Frontal cortex (tissue), 4 donors: ENCODE measurements at places on chromosomes 7 and 10.
A peak's percentile ranks its signal among the peaks of the same experiment; 100 is the strongest.

DNA sequence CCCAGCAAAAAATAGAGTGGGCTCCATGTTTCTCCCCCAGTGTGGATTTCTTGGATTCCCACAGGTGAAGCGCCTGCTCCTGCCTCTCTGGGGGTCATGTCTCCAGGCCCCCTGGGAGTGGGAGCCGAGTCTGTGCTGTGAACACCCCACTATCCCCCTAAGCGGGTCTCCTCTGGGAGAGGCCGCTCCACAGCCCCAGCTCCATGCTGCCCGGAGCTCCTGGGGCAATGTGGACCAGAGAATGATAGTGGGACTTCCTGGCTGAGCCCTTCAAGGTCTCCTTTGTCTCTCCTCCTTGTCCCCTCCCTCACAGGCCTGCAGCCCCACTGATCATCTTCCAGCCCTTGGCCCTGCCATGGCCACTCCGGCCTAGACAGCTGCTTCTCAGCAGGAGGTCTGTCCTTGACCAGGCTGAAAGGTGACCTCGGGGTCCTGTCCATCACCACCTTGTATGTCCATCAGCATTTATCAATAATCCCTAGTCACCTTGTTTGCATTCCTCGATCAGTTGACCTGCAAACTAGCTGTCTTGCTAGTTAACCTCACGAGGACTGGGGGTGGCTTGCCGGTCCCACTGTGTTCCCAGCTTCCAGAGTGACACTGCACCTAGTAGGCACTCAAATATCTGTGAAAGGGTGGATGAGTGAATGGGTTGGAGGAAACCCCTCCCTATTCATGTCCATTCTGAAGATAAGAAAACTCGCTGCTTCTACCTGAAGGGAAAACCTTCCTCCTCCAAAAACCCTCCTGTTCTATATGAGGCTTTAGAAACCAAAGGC is 776 bp upstream of the CALML3 start:
- DNase-seq = no peak

DNA sequence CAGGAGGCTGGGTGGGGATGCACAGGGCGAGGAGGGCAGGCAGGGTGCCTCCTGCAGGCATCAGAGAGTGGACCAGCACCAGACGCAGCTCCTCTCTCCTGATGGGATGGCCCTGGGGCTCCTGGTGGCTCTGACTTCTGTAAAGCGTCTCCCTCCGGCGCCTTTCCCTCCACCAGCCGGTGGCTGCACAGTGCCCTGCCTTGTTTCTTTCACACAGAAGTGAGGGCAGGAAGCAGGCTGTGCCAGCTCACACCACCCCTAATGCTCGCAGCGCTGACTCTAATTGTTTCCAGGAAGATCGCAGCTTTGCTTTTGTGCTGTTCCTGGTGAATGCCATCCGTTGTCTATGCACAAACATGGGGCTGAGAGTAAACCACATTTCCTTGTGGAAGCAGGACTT is 152.3 kb upstream of the LANCL2 start:
- DNase-seq = no peak

GRCh38 chr10:92880233-92880861 is 32.0 kb downstream of the EXOC6 start:
- peak; percentile 14 for DNase-seq

DNA sequence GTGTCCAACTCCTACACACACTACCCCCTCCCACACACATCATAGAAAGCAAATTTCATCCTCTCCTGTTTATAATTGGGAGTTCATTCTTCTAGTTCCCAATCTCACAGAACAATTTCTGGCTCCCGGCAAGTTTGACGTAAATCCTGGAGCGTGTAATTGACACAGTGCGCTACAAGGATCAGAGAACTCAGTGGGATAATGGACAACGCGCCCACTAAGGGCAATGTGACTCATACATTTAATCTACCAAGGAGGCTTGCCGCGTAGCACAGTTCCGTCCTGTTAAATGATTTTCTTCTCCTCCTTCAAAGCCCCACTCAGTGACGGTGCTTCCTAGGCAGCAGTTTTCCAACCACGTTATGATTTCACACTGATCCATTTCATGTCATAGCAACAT is 277.6 kb downstream of the SFMBT2 start:
- DNase-seq = no peak

DNA sequence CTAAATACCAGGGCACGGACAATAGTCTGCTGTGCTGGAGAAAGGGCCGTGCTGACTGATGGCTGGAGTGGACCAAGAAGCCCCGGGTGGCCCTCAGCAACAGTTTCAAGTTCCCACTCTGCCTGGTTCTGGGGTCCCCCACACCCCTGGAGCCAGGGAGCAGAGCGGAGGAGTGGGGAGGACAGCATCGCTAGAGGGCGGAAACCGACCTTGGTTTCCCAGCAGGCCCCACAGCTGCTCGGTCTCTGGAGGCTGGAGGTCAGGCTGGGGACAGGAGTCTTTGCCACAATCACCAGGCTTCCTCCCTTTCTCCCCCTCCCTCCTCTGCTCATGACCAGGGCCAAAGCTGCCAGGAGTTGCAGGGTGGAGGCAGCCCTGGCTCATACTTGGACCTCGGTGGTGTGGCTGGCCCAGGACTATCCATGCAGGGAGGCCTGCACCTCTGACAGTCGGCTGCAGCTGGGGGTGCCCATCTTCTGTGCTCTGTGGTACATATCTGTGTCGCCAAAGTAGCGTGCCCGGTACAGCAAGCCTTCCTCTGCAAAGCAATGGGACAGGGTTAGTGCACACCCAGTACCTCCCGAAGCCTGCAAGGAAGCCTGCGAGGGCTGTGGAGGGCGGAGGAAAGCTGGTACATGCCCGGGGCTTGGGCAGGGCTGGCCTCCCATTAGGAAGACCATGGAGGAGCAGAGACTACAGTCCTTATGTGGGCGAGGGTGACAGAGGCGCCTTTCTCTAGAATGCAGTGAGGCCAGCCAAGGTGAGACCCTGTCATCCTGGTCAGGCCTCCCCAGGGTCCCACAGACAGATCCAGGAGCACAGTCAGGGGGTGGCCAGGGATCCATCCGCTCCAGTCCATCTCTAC is 19.1 kb downstream of the DNAJB12 start:
- no peak for DNase-seq

DNA sequence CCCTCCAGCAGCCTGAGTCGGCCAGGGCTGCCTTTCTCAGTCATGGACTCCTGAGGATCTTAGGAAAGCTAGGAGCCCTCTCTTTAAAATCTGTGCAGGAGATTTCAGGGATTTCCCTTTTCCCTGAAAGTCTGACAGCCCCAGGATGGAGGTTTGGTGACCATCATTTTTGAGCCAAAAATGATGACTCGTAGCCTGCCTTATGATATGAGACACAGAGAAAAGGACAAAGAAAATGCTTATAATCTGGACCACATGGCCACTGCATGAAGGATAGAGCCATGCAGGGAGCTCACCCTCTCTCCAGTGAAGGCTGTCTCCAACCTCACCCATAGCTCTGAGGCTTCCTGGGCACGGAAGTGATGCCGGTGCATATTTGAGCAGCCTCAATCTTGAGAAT is 106.6 kb upstream of the CHST15 start:
- DNase-seq = no peak

DNA sequence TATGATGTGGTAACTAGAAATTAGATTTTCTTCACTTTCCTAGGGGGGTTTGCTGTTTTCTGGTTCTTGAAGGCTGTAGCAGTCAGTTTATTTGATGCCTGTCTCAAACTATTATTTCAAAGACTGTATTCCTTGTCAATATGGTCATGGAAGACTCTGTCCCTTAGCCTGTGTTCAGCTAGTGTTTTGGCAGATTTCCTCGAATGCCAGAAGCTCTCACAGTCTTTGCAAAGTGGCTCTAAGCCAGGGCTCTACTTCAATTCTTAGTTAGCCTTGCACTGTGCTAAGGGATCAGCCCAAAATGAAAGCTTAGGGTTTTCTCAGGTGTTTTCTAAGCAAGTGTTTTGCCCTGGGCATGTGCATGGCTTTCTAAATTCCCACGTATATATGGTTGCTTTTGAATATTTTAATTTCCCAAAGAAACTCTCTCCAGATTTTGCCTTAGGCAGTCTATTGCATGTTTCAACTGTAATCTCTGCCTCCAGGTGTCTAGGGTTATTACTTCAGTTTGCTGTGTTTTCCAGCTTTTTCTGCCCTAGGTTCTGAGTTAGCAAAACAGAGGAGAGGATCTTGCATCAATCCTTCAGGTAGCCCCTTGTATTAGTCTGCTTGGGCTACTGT is 7.2 kb upstream of the C1GALT1 start:
- no peak for DNase-seq

GRCh38 chr10:97059006-97059871 is 126.5 kb downstream of the SLIT1 start:
- DNase-seq = no peak

DNA sequence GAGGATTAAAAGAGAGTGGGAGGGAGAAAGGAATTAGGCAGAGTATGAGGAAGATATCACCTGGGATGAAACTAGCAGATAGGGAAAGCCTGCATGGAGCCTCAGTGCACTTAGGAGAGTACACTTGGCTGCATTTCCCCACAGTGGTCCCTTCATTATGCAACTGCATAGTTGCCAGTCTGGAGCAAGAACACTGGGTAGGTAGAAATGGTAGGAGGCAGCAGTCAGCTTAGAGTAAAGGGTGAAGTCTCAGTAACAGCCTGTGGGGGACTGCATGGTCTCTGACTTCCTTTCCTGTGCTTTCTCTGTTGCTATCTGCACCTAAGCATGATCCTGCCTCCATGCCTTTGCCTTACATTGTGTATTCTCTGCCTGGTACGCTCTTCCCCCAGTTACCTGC is 14.0 kb upstream of the PCGF5 start:
- DNase-seq = no peak

DNA sequence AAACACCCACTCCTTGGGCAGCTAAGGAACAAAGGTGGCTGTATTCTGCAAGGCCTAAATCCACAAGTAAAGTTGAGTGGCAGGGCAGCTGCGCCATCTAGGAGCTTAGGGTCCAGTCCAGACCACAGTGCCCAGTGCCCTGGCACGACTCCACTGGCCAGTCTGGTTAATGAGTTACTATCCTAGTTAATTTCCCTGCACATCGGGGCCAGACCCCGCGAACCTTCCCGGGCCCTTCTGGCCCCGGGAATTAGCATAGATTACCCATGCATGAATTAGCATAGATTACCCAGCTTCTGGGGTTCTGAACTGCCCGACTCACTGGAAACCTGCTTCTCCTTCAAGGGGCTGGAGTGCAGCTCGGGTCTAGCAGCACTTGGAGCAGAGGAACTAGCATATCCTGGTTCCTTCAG is 3.2 kb upstream of the EMX2 start:
- DNase-seq = no peak

DNA sequence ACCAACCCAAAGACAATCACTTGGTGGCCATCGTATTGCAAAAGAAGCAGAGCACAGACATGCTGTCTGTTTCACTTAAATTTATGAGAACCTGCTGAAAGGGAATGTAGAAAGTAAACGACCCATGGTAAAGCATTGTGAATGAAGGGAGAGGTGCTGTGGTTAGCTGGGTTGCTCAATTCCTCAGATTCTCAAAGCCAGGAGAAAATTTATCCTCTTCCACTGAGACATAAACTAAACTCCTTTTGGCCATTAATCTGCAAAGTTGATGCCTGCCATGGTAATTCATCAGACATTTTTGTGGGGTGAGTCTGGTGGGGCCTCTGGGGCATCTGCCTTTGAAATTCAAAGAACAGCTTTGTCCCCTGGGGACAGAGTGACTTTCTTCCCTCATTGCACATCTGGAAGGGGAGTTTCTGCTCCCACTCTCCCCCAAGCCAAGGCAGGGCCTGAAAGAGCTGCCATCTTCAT is 951.0 kb downstream of the LRMDA start:
- no peak for DNase-seq

GRCh38 chr7:70132852-70133690 is 534.8 kb downstream of the AUTS2 start:
- no peak for DNase-seq

DNA sequence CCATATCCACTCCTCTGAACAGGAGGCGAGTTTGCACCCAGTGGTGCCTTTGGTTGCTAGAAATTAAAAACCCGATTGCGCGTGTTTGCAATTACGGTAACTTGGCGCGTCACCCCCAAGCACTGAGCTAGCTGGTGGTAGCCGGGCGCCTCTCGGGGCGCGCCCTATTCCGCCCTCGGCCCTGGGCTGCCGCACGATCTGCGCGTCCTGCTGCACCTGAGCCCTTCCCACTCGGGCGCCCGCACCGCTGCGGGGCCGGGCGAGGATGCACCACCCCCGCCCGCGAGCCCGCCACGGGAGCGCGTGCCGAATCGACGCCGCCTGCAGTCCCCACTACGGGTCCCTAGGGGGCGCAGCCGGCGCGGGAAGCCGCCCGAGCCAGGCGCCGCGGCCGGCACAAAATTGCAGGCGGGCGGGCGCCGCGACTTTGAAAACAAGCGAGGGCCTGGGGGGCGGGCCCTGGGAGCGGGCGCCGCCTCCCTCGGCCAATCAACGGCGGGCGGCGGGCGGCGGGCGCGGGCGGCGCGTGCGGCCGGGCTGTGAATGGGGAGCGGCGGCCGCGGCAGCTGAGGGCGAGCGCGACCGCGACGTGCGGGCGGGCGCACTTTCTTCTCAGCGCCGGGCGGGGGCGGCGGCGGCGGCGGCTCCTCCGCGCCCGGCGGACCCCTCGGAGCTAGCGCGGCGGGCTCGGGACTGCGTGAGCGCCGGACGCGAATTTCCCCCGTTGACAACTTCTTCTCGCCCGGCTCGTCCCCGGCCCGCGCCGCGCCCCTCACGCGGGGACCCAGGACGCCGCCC is at the start of gene SDK1:
Gene SDK1, plus strand, starts transcription at position 602 of the 798 bp plus-strand sequence. CDS start 335 bp downstream, outside the sequence.
- peak; percentile 91 for DNase-seq

GRCh38 chr10:123889821-123890220 is 1.8 kb downstream of the CPXM2 start:
- DNase-seq = no peak

DNA sequence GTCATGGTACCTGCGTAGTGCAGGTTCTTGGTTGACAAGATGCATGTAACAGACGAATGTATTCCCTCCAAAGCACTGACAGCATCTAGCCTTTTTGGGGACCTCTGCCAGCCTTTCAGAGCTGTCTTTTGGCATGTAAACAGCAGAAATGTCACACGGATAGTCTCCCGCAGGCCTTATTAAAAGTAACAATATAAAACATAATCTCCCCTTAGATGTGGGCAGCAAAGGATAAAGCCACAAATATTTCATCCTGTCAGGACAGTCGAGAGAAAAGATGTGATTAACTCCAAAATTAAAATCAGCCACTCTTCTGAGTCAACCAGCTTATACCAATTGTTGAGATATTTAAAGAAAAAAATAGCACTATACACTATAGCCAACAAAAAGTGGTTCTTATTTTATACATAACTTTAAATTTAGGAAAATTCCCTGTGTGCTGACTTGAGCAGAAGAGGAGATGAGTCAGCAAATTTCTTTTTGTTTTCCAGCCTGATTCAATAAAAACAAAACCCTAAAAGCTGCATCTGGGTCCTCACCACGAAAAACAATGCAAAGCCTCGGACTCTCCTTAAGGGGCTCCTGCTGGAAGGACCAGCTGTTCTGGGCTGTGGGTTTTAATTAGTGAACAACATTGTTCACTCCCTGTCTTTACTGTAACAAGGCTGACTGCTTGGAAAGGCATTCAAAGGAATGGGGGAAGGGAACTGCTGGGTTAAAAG is 240.2 kb downstream of the ADAM12 start:
- DNase-seq = no peak

GRCh38 chr10:33337326-33337957 is 3.0 kb upstream of the NRP1 start:
- no peak for DNase-seq

GRCh38 chr7:158018098-158018762 is 569.4 kb downstream of the PTPRN2 start:
- DNase-seq = no peak

- DNase-seq = peak; percentile 16
Observed at GRCh38 chr7:111763221-111763801, 201.0 kb upstream of the IMMP2L start.

GRCh38 chr10:1932692-1933094 is 195.4 kb upstream of the ADARB2 start:
- DNase-seq = no peak

GRCh38 chr7:158816271-158816670 is 13.0 kb downstream of the ESYT2 start:
- no peak for DNase-seq
